ENCODE measurements at places on chromosomes 12 and 14.

- DNase-seq = peak; percentile 68
Measured at GRCh38 chr12:123973552-123974341, 732 bp downstream of the ZNF664 start.

DNA sequence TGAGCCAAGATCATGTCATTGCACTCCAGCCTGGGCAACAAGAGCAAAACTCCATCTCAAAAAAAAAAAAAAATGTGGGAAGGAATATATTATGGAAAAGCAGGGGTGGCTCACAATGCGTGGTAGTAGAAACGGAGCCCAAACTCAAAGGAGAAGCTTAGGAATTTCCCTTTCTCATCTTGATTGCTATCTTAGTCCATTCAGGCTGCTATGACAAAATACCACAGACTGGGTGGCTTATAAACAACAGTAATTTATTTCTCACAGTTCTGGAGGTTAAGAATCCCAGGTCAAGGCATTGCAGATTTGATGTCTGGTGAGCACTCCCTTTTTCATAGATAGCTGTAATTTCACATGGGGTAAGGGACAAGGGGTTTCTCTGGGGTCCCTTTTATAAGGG, 153.8 kb upstream of the KRR1 start:
- no peak for DNase-seq

- no peak for DNase-seq
Measured at GRCh38 chr14:72643317-72643801, 250.5 kb downstream of the DPF3 start.

GRCh38 chr14:97107760-97108159, 310.6 kb downstream of the VRK1 start:
- no peak for DNase-seq

GRCh38 chr14:100532906-100533655, 54.1 kb downstream of the BEGAIN start:
- DNase-seq = peak; percentile 27

GRCh38 chr12:47160316-47161244, 80.8 kb upstream of the AMIGO2 start:
- no peak for DNase-seq

GRCh38 chr14:22781301-22781991, 15.0 kb downstream of the OXA1L start:
- DNase-seq = no peak

DNA sequence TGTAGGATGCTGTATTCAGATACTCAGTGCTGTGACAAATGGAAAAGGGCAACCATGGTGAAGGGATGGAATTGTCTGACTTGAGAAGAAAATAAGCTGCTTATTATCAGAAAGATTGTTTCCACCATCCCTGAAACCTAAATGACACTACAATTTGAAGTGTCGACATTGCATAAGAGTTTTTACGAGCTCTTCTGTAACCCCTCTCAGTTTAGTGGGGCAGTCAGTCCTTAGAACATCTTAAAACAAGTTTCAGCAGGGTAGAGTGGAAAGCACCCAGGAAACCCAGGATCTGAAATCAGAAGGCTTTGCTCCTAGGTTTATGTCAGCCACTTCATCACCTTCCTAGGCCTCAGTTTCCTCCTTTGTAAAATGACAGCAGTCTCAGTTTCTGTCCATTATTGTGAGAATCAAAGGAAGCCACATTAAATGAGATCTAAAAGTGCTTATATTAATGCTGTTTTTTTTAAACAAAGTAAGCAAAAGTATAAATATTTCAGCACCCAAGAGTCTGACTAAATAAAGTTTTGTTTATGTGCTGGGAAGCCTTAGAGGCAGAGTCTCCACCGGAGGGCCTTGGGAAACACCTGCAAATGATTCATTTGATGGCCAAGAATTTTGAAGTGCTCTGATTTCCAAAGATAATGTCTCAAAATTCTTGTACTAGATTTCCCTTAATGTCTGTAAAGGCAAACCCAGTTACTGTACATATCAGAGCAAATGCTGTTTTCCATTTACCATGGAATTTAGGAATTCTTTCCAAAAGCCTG, 1.8 kb downstream of the IFT43 start:
- DNase-seq = no peak

DNA sequence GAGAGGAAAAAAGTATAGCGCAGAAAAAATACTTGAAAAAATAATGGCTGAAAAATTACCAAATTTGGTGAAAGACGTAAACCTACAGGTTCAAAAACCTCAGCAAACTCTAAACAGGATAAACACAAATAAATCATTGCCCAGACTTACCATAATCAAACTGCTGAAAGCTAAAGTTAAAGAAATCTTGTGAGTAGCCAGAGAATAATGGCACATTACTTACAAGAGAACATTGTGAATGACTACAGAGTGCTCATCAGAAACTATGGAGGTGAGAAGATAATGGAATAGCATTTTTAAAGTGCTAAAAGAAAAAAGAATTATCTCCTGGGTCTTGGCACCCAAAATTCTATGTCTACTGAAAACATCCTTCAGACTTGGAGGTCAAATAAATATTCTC, 36.0 kb downstream of the ATF1 start:
- no peak for DNase-seq

- DNase-seq = no peak
Measured at GRCh38 chr12:94962670-94963069, 40.8 kb downstream of the NDUFA12 start.

DNA sequence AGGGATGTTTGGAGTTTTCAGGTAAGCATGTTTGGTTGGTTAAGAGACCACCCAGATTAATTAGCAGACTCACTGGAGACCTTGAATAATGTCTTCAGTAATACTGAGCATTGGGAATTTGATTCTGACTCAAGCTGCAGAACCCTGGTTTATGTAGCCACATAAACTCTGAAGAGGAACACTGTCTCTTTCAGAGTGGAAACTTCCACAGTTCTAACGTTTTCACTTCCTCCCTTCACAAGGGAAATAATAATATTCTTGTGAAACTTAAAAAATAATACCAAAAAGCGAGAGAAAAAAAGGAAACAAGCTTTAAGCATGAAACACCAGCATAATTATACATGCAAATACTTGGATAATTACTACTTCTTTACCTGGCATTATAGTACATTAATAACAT, 40.0 kb upstream of the ST8SIA1 start:
- DNase-seq = no peak

DNA sequence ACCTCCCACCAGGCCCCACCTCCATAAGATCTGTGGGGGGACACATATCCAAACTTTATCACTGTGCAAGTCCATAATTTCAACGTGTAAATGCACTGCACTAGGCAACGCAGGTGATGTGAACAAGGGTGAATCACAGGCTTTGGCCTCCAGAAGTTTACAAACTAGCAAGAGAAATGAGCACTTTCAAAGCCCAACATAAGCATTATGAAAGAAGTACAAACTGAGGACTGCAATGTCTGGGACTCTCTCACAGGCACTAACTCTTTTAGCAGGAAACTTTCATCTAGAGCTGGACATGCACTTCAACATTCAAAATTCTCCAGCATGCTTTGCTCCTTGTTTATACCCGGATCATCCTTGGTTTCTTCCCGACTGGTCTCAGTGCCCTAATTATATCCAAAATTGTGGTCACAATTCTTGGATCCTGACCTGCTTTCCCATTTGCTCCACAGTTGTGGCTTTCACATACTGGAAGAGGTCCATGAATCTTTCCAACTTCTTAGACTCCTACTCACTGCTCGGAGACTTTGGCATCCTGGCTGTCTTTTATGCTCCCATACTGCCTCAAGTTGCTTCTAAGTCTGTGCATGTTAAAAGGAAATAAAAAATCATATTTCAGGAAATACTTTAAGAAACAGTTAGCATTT, 44.9 kb upstream of the STRAP start:
- DNase-seq = no peak

GRCh38 chr12:29425722-29426121, 44.8 kb upstream of the ERGIC2 start:
- no peak for DNase-seq

DNA sequence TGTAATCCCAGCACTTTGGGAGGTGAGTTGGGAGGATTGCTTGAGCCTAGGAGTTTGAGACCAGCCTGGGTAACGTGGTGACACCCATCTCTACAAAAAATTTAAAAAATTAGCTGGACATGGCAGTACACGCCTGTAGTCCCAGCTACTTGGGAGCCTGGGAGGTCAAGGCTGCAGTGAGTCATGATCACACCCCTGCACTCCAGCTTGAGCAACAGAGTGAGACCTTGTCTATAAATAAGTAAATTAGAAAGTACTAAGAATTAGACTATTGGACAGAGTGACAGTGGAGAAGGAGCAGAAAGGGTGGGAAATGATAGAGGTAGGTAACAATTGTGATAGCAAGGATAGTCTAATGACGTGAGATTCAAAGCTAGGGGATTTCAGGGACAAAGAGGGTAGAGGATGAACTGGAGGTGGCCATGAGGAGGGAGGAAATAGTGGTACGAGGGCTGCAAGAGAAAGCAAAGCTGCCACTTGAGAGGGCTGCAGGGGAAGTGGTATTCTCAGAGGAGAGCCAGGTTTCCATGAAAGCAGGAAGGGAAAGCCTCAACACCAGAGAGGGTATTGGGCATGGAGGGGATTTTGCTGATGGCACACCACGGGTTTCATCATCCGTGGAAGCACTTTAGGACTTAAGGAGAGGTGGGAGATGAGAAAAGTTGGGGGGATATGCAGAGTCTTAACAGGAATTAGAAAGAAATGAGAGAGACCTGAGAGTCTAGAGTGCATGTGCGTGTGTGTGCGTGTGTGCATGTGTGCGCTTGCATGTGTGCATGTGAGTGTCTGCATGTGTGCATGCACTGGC, 85.6 kb downstream of the SYNE2 start:
- DNase-seq = no peak

- DNase-seq = no peak
Measured at GRCh38 chr12:10802587-10802986, at the start of gene TAS2R7. Gene TAS2R7 (minus strand): TSS chr12:10802627. CDS start chr12:10802570, 57 bp downstream.

DNA sequence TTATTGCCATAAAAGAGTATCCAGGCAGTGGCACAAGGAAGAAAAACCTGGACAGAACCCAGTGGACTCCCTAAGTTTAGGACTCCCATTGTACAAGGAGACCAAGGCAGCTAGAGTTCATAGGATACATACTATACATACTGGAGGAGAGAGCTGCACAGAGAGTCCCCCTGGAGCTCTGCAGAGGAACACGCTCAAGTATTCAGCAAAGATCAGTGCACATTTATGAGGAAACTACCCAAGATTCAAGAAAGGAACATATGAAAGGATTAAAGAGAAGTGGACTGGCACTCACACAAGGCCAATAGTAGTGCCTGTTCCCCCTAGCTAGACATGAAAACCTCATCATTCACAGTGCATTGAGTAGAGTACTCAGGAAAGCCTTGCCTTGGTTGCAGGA, 43.0 kb upstream of the CHPT1 start:
- no peak for DNase-seq

DNA sequence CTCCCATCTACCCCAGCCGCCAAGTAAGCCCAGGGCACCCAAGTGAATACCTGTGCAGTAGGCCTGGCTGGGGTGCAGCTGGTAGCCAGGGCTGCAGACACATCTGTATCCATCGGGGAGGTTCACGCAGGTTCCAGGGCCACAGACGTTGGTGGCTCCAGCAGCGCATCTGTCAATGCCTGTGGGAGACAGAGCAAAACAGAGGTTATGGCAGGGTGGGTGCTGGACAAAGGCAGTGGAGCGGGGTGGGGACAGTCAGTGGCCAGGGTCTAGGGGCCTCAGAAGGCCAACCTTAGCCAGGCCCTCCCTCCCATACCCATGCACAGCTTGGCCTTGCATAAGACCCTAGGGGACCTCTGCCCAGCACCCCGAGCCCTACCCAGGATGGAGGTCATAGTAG, 29.2 kb downstream of the ISCA2 start:
- no peak for DNase-seq

- DNase-seq = no peak
Measured at GRCh38 chr12:26451763-26452162, 256.4 kb downstream of the SSPN start.

- no peak for DNase-seq
Measured at GRCh38 chr14:81144824-81145603, 75.7 kb downstream of the GTF2A1 start.

GRCh38 chr12:52969166-52969795, 20.4 kb downstream of the KRT18 start:
- DNase-seq = no peak

DNA sequence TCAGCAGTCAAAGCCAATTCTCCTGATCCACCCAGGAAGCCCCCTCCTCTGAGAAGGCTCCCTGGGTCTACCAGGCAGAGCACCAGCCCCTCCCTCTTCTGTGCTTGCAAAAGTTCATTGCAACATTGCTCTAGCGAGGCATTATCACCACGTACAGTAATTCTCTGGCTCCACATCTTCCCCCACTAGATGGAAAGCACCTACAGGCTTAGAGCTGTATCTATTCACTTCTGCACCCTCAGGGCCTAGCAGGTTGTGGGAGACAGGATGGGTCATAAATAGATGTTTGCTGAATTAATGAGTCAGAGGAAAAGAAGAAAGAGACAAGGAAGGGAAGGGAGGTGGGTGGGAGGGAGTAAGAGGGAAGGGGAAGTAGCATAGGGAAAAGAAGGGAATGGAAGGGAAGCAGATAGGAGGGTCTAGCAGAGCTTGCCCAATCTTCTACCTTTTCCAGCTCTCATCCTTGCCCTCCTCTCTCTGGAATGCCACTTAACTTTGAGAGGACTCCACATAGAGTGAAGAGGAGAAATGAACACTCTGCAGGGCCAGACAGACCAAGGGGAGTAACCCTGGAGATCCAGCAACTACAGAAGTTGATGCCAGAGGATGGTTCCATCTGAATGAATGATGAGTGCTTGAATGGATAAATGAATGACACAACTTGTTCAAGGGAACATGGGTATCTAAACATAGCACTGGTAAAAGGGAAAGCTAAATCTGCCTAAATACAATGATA, 42.0 kb upstream of the NT5DC3 start:
- DNase-seq = no peak

DNA sequence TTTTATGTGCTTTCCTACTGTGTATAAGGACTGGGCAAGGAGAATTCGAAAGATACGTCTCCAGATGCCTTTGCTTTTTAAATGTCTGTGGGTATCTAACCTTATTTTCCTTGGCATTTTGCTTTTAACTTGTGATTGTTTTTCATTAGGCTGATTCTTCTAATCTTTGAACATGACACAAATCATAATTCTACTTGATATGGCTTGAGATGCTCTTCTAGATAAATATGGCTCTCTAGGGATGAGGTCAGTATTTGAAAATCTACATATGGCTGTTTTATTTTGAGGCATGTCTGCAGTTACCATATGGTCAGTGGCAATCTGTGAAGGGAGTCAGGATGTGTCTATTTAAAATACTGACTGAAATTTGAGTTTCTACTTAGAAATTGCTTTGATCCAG, 139.2 kb downstream of the SLC2A13 start:
- no peak for DNase-seq

DNA sequence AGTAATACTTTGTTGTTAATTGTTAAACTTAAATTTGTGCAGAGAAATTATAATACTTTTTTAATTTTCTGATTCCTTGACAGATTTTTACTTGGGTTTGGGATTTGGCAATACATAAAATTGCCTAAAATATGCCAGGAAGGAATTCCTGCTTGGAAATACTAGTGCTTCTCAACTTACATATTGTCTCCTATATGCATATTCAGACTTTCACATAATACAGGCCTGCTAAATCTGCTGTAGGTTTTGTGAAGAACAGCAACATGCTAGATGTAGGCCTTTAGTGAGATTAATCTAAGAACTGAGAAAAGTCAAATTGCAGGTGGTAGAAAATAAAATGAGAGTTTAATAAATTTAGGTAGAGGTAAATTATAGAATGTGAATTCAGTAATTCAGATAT, 468.5 kb upstream of the MIS18BP1 start:
- no peak for DNase-seq
